ENCODE measurements at places on chromosomes 16 and 17.

- no peak for DNase-seq
Measured at GRCh38 chr16:50273888-50274325, 7.6 kb downstream of the ADCY7 start.

- DNase-seq = no peak
Measured at GRCh38 chr17:65523411-65523810, 38.0 kb downstream of the AXIN2 start.

- DNase-seq = no peak
Measured at GRCh38 chr17:58970609-58971450, 135.8 kb downstream of the TRIM37 start.

DNA sequence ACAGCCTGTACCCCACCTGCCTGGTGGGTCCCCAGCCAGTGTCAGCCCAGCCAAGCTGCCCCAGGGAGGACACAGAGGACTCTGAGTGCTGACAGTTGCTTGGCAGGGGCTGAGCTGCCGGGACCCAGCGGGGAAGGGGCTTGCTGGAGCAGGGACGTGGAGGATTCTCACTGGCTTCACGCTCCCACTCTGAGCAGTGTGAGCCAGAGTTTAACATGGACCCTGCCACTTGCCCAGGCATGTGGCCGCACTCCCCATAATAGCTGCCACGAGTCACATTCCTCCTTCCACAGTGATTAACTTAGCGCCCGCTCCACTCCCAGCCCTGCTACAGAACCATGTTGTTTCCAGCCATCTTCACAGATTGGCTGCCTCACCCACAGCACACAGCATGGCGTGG is 31.2 kb downstream of the SREBF1 start:
- DNase-seq = no peak

DNA sequence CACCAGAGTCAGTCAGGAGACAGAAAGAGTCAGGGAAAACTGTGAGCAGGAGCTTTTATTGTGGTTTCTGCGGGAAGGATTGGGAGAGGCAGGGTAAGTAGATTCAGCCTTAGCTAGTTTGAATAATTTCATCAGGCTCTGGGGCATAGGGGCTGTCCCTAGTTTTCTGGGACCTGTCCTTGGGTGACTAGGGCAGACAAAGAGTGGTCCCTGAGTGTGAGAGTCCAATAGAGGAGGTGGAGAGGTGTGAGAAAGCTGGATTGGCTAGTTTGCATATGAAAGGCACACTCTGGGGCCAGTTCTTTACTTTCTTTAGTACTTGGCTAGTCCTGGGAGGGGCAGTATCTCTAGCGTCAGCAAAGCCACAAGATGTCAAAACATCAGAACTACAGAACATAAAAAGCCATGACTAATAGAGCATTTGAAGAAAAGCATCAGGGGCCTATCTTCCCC is 255.6 kb downstream of the HS3ST3A1 start:
- DNase-seq = no peak

Measured in stimulated activated CD4-positive, alpha-beta T cell treated with anti-CD3 and anti-CD28 coated beads, Interleukin-1b, Interleukin-23, amount 100 ng/mL, for 24 hours (primary cell).